ENCODE measurements at places on chromosomes 13 and 19. TPM values are rescaled to one million over a fixed set of nuclear protein-coding genes. Genes with fewer than 3 reads are reported as not detected.
A peak's percentile ranks its signal among the peaks of the same experiment; 100 is the strongest.

The ZNF790 gene
- 4.5 TPM for polyA plus RNA-seq

GRCh38 chr13:29756506-29756905 lies 93.9 kb downstream of the UBL3 start:
- DNase-seq, result no peak

DNA sequence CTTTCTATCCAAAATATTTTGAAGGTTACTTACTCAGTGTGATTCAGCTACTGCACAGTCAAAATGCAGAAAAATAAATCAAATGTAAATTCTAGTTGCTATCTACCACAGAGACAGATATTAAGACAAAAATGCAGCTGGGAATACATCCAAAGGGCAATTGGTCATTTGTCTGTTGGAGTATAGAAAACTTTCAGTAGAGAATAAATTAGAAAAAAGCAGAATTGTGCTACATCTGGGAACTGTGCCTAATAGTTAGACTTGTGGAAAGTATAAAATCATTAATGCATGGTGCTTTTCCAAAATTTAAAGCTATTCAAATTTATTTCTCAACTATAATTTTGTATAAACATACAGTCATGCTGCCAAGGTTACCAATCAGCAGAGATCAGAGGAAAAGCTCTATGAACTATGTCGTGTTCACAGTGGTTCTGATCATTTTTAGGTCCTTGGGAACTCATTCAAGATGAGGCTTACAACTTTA lies 1635.8 kb downstream of the PCDH9 start:
- DNase-seq, result no peak

GRCh38 chr19:33722456-33723239 lies 74.0 kb upstream of the KCTD15 start:
- DNase-seq, result no peak

DNA sequence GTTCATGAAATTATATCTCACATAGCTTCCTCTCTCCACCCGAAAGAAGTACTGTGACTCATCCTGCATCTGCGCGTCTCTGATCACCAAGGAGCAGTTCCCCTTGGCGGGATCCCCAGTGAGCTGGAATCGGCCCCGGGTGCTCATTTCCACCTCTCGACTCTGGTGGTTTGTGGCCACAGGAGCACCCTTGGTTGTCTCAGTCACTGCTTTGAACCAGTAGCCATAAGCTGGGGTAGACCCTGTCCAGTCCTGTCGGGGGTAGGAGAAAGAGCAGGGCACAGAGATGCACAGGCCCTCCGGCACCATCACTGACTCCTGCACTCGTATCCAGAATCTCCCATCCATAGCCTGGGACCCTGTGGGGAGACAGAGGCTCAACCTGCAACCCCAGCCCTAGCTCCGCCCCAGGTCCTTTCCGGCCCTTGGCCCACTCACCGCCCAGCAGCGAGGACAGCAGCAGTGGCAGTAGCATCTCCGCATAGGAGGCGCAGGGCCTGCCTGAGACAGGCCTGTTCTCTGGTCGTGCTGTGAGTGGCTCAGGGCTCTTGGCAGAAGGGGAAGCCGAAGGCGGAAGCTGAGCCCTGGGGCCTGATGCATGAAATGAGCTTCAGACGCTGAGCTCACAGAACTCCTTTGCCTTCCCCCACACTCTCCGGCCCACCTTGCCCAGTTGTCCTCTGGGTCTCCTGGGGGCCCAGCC lies at the start of gene SIGLEC10:
Gene SIGLEC10 (minus strand): TSS at position 536 of the 703 bp plus-strand sequence. CDS start 61 bp downstream, at position 475.
- no peak for DNase-seq

The CGB5 gene
- polyA plus RNA-seq, result not detected

The IFNL1 gene
- not detected for polyA plus RNA-seq

DNA sequence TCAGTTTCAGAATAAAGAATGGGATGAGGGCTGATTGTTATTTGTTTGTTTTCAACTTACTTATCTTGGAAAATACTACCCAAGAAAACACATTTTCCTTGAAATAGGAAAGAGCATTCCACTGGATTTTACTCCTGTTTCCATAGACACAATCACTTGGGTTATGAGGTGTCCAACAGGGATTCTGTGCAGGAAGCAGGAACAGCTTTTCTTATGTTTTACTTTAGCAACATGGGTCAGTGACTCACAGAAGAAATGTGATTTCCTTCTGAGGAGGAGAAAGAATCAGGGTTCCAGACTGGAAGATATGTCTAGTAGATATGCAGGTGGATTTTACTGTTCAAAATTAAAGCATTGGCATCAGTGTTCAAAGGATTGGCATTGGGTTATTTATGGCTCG lies 180.8 kb upstream of the GPC6 start:
- DNase-seq, result no peak

DNA sequence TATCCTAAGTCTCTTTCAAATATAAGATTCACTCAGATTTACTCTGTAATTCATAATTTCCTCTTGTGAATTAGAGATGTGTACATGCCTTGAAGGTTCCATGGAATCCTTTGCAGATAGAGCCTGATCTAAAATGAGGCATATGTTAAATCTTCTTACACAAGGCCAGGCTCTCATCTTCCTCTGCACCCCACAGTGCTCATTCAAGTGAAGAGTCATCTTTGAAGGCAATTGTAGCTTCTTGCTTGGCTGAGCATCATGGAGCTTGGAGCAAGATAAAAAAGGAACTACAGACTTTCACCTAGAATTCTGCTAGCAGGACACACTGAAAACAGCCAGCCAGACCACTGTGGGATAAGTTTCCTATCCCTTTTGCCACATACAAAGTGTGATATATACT lies 566.4 kb downstream of the PCDH9 start:
- no peak for DNase-seq

DNA sequence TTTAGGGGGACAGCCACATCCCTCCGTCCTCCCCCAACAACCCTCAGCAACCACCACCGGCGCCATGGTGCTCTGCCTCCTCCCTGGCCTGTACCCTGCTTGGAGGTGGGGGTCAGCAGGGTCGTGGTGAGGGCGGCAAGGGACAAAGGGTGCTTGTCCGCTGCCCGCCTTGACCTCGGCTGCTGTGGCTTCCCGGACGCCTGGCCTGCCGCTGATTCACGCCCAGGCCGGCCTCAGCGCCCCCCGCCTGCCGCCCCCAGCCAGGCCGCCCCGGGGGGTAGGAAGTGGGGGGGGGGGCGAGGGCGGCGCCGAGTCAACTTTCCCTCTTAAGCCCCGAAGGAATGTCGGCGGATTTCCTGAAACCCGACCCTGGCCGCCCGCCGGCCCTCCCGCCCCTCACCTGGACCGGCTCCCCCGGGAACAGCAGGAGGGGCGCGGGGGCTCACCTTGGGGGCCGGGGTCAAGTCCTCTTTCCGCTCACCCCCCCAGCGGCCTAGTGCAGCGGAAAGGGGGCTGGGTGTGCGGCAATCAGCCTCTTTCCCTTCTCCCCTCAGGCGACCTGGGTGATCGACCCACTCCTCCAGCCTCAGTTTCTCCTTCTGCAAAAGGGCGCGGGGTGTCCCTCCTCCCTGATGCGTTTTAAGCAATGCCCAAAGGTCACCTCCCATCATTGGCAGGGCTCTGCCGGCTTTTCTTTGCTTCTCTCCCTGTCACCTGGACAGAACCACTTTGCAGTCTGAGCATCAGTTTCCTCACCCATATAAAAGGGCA lies 1.9 kb upstream of the TMEM59L start:
- no peak for DNase-seq

The F2RL3 gene
- polyA plus RNA-seq, result 2.2 TPM

- no peak for DNase-seq
Observed at GRCh38 chr19:19259741-19260140, 13.4 kb downstream of the TM6SF2 start.

DNA sequence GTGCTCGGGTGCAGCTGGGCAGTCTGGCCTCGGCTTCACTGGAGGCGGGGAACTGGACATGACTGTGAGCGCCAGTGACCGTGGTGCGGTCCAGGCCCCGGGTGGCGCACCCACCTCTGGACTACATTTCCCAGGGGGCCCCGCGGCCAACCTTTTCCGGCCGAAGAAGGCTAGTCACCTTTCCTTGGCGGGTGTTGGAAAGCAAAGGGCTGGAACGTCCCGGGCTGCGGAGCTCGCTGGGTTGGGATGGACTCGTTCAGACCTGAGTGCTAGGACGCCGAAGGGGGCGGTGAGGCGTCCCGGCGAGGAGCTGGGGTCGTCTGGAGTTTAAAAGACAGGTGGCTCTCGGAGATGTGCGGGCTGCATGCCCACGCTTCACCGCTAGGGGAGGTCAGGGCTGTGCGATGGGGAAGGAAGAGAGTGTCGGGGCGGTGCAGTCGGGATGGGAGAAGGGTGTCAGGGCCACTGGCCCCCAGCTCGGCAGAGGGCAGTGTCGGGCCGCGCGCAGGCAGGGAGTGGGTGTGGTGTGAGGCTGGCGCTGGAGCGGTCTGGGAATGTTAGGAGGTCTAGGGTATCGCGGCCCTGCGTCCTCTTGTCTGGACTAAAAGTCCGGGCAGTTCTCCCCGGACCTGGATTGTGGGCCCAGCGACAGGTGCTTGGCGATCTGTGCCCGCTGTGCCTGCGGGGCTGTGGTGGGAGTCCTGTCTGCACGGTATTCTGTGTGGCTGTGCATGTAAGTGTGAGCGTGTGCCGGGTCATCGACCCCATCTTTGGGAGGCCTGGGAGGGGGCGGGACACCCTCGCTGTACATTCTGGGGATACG lies 57.1 kb downstream of the ZNF568 start:
- peak; percentile 77 for DNase-seq

DNA sequence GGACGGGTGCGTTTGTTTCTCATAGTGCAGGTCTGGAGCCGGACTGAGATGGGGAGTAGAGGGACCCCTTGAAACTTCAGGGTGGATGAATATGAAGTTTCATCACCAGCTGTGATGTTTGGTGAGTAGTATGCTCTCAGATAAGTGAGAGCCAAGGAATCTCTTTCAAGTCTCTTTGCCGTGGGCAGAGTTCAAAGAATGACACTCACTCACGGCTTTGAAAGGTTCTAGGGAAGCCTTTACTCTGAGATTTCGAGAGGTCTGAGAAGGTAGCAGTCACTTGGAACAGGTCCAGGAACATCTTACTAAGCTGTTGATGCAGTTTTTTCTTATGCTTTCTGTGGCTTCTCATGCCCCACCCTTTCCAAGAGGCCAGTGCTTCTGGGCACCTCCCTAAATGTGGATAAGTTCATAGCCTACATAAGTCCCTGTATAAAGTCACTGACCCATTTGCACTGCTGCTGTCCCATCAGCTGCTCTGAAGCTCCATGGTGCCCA lies at the start of gene IGFL2:
Gene IGFL2 (plus strand): TSS at position 448 of the 498 bp plus-strand sequence. CDS start 41 bp downstream, at position 489.
- DNase-seq, result no peak

- DNase-seq, result no peak
Observed at GRCh38 chr19:8466018-8466417, 21.2 kb downstream of the HNRNPM start.

DNA sequence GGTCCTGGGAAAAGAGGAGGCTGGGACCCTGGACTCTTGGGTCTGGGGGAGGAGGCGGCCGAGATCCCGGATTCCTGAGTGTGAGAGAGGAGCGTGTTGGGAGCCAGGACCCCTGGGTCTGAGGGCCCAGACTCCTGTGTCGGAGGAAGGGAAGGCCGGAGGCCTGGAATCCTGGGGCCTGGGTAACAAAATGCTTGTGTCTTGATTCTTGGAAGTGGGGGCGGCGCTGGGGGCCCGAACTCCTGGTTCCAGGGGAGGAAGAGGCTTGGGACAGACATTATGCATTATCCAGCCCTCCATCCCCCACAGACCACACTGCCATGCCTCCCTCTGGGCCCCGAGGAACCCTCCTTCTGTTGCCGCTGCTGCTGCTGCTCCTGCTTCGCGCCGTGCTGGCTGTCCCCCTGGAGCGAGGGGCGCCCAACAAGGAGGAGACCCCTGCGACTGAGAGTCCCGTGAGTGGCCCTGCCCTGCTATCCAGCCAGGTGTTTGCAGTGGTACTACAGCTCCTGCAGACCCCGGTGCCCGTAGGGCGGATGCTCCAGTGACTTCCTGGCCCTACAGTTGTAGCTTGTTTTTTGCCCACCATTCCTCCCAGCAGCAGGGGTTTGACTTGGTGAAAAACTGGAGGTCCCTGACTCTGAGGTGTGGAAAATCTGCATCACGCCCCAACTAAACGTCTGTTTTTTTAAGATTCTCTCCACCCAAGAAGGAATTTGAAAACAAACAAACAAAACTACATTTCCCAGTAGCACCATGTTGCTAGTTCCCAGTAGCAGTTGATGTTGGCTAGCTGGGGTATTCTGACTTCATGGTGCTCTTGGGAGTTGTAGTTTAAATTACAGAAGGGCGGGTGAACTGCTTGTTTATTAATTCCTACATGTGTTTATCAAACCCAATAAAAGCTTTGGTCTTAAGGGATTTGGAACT lies 630 bp downstream of the NUCB1 start:
- peak; percentile 58 for DNase-seq

The TEX30 gene
- 9.1 TPM for polyA plus RNA-seq

DNA sequence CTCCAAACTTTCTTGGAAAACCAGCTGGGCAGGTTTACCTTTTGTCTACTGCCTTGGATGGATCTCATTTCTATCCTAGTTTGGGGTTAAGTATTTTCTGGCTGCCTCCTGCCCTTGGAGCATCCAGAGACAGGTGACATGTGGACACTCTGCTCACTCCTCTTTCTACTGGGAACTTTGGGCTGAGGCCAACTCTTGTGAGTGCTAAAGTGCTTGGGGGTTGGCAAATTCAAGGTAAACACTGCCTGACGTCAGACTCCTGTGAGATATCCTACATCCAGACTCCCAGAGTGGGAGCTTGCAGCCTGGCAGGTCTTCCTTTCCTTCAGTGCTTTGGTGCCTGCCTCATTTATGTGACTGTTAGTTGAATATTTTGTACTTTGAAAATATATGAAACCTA lies 388.1 kb downstream of the KCNRG start:
- DNase-seq, result no peak

The ZNF112 gene
- 3.5 TPM for polyA plus RNA-seq

GRCh38 chr19:2021453-2022140 lies 6.1 kb upstream of the BTBD2 start:
- DNase-seq, result no peak

The NUDT15 gene
- 11.4 TPM for polyA plus RNA-seq

- DNase-seq, result no peak
Observed at GRCh38 chr19:6065685-6066374, 44.5 kb downstream of the RFX2 start.

- no peak for DNase-seq
Observed at GRCh38 chr13:106503272-106503671, 32.2 kb downstream of the EFNB2 start.

DNA sequence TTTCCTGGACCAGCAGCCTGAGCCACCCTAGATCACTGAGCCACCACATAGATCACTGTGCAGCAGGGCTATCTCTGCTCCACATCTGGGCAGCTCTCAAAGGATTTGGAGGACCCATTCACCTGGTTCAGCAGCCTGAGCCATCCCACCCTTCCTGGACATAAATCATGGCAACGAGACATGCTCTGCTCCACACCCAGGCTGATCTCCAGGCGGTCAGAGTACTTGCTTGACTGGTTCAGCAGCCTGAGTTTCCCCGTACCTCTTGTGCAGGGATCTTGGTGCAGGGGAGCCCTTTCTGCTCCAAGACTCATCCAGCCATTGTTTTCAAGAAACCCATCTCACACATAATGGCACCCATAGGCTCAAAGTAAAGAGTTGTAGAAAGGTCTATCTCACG lies 195.3 kb downstream of the LIG4 start:
- no peak for DNase-seq

The PALM3 gene
- 0.33 TPM for polyA plus RNA-seq

DNA sequence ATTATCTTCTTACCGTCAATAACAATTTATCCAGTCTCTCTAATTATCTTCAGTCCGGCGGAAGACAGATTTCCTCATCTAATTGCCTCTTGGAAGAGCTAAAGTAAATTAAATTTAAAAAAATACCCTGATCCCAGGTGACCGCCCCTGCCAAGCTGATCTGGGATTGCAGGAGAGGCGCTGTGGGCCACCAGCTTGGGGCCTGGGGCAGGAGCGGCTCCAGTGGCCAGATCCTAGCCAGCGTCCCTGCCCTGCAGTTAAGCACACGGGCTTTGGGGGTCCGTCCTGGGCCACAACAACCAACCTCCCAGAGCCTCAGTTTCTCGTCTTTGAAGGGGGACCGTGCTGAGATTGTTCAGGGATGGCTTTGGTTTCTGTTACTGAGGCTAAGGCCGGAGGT lies 12.4 kb upstream of the TMEM255B start:
- no peak for DNase-seq

The EML2 gene
- polyA plus RNA-seq, result 16.3 TPM

Data from ovary (tissue), 10 donors.